ENCODE measurements at places on chromosomes 3 and 15.
A peak's percentile ranks its signal among the peaks of the same experiment; 100 is the strongest.

- no peak for DNase-seq
Observed at GRCh38 chr3:27686642-27687041, 35.5 kb downstream of the EOMES start.

DNA sequence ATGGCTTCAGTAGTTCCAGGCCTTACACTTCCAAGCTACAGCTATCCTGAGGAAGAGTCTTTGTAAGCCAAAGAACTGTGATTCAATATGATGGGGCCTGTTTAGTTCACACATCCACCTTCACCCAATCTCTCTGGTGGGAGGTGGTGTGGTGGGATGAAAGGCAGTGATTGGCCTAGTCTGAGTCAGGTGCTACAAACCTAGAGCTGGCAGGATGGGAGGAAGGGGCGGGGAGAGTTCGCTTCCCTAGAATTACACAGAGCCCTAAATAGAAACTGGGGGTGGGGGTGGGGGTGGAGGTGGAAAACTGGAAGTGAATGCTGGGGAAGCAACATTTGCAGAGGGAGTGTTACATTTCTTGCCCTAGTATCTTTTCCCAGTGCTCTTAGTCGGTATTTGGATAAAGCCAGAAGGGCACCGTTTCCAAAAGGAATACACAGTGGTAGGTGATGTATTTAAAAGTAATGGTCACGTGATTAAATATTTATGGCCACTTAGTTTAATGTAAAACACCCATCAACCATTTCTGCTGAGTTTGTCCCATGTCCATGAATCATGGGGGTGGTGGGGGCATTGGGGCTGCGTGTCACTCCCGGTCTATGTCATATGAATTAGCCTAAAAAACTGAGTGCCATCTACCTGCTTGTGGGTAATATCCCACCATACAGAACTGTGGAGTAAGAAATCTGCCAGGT is 247.6 kb upstream of the PROK2 start:
- DNase-seq, result no peak

DNA sequence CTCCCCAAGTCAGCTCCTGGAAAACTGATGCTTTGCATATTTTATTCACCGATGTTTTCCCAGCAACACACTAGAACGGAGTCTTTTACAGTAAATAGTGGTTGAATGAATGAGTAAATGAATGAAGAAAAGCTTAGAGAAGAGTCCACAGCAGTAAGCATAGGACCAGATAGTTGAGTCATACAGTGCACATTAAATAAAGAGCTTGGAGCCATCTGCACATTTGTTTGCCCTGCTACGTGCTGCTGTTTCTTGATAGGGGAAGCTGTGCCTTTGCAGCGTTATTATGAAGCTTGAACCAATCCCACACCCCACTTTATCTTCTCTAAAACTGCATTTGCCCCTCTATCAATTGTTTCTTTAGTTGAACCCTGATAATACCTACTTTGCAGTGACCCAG is 1.2 kb downstream of the FAM98B start:
- no peak for DNase-seq

DNA sequence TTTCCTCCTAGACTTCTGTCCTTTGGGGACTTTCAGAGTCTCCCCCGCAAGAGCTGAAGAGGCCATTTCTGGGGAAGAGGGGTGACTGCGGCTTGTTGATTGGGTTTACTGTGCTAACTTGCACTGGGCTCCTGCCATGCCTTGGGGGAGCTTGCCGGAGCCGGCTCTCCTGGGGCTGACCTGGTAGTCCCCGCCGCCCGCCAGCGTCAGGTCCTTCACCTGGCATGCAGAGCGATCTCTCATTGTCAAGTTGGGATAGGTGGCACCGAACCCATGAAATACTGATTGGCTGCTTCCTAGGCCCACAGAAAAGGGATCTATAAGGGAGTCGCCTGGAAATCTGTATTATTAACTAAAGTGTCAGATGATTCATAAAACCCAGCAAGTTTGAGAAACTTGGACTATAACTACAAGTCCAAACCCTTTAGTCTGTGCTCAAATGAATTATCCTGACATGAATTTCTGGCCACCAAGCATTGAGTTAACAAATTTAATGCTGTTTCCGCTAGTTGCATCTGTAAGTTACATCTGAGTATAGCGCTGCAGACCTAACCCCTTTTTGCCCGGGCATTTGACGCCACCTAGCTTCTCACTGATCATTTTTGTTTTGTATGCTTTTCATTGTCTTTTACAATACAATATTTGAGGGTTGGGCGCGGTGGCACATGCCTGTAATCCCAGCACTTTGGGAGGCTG is 607 bp upstream of the IMP3 start:
- no peak for DNase-seq

GRCh38 chr3:179233043-179233442 is 17.9 kb downstream of the KCNMB3 start:
- no peak for DNase-seq

GRCh38 chr3:184726497-184726896 is 14.6 kb upstream of the MAGEF1 start:
- DNase-seq, result no peak

GRCh38 chr3:13717222-13717895 is 162.5 kb downstream of the WNT7A start:
- DNase-seq, result no peak

DNA sequence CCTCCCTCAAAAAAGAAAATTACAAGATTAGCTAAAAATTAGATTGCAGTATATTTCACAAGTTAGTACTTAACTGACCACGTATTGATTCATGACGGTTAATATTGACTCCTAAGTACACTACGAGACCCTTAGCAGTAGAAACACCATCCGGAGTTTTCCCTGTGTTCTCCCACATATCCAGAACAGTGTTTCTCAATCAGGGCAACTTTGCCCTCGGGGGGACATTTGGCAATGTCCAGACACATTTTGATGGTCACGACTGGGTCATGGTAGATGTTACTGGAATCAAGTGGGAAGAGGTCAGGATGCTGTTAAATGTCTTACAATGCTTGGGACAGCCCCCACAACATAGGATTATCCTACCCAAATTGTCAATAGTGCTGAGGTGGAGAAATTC is 40.7 kb upstream of the LIPC start:
- DNase-seq, result no peak

GRCh38 chr3:157247391-157247790 is 87.4 kb upstream of the CCNL1 start:
- no peak for DNase-seq

GRCh38 chr3:9109568-9109914 is 139.9 kb downstream of the SRGAP3 start:
- DNase-seq, result no peak

GRCh38 chr15:70702584-70702983 is 60.8 kb downstream of the UACA start:
- DNase-seq, result no peak

- DNase-seq, result no peak
Observed at GRCh38 chr15:40952301-40952900, 870 bp upstream of the CHAC1 start.

GRCh38 chr3:126528800-126529541 is 5.0 kb downstream of the CHST13 start:
- no peak for DNase-seq

DNA sequence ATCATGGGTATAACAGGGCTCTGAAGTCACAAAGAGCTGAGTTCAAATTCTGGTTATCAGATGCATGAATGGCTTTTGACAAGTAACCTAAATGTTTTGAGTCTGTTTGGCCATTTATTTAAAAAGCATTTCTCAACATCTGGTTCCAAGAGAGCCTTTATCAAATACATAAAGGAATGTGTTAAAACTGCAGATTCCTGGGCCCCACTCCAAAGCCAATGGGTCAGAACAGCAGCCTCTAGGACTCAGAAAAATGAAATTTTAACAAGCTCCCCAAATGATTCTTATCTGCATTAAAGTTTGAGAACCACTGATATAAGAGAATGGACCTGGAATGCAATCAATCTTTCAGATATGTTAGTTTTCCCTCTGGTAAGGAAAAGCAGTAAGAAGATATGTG is 3.4 kb downstream of the B4GALT4 start:
- DNase-seq, result no peak

DNA sequence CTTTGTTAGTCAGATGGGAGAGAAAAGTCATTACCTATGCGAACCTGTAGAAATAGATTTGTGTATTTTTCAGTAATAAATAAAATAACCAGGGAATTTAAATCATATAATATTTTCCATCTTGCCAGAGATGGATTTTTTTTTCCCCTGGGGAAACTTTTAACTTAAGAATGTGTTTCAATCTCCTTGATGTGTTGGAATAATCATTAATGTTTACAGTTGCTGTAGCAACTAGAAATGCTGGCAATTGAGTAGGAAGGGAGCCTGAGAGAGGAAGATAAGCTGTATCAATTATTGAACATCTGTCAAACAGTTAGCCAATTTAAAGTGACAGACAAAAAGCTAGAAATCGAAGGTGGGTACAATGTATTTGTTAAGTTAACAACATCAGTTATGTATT is 259.5 kb downstream of the IL5RA start:
- no peak for DNase-seq

- DNase-seq, result no peak
Observed at GRCh38 chr3:9793161-9793781, 389 bp downstream of the ARPC4 start.

DNA sequence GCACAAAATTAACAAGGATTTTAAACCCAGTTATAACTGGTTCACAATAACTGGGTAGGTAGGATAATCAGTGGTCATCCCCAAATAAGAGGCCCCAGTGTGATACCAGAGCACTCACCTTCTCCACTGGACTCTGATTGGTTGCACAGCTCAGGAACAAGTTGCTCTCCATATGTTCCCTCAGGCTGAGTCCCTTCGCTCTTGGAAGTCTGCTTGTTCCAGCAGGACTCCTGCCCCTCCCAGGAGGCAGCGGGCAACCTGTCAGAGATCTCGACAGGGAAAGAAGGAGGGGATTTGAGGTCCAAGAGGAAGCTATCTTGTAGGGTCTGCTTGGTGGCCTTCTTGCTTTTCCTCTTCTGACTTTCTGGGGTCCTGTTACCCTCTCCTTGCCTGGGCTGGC is 51.6 kb upstream of the HEG1 start:
- DNase-seq, result peak; percentile 44

GRCh38 chr15:74897300-74897701 is 7.5 kb downstream of the MPI start:
- DNase-seq, result no peak

GRCh38 chr3:151751161-151751560 is 17.4 kb downstream of the AADACL2 start:
- DNase-seq, result no peak

DNA sequence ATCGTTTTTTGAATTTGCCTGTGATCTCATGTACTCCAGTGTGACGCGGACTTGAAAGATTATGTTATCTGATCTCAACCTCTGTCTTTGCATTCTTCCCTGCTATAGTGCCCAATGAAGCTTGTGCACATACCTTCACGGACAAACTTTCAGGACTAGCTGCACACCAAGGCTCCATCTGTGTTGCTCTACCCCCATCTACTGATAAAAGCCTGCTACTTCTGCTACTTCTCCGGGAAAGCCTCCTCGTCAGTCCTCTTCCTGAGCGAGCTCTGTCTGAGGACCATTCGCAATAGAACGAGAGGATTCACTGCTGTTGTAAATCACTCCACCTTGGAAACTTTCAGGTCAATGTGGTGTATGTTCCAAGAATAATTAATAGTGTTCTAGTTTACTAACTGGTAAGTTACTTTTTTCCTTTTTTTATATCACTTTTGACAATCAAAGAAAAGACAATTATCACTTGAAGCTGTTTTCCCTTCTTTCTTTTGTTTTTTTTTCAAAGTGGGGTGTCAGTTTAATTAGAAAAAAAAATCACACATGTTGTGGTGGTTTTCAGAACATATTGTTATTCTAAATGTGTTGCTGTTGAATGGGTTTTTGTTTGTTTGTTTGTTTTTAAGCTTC is 217.6 kb downstream of the ARRDC4 start:
- DNase-seq, result peak; percentile 75

GRCh38 chr15:48469681-48470080 is 138.5 kb downstream of the DUT start:
- DNase-seq, result no peak

GRCh38 chr3:152458376-152459117 is 189.8 kb downstream of the MBNL1 start:
- DNase-seq, result no peak

GRCh38 chr15:100844167-100844566 is 35.5 kb upstream of the ALDH1A3 start:
- no peak for DNase-seq

Measured in ELF-1 (cell line).